Upper lobe of left lung (tissue), 6 donors: ENCODE measurements at places on chromosomes 4 and X.

DNA sequence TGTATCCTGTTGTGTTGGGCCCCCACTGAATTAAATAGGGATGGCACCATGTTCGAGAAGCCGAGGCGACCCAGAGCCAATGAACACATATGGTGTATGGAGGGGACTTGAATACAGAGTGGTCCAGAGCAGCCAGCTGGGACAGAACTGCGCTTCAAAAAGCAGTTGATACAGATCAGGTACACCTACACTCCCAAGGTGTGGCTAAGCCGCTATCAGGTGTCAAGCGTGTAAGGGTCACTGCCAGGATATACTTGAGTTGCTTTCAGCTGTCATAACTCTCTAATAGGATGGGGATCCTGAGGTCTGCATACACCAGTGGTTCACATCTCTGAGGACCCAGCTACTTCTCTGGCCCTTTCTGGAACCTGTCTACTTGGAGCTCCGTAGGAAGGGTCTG is 3.2 kb upstream of the WDR1 start:
- no peak for DNase-seq

GRCh38 chr4:124804041-124804440 is 91.5 kb upstream of the ANKRD50 start:
- DNase-seq: no peak

DNA sequence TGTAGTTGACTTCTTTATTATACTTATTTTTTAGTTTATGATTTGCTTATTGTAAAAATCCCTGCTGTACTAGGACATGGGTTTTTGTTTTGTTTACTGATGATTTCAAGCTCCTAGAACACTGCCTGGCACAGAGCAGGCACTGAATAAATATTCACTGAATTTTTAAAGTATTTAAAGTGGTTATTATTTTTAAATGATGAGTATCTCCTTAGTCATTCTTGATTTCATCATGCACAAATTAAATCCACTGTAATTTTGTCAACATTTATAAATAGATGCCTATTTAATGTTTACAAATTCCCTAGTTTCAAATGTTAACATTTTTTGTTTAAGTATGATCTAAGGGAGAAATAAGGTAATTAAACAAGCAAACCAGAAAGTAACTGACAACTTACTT is 367.9 kb upstream of the SLIT2 start:
- DNase-seq: no peak

DNA sequence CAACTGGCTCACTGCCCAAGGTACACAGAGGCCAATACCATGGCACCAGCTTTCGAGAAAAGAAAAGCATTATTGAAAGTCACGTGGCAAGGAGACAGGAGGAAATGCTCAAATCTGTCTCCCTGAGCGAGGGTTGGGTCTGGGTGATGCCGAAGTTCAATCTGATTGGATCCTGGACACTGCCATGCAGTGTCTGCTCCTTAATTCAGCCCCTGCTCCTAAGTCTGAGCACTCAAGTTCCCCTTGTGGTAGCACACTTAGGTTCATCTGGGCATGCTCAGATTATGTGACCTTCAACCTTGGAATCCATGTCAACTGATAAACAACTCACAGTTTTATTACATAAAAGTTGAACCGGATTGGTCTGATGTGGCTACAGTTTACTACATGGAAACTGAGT is 512.6 kb upstream of the GALNT7 start:
- DNase-seq: no peak

DNA sequence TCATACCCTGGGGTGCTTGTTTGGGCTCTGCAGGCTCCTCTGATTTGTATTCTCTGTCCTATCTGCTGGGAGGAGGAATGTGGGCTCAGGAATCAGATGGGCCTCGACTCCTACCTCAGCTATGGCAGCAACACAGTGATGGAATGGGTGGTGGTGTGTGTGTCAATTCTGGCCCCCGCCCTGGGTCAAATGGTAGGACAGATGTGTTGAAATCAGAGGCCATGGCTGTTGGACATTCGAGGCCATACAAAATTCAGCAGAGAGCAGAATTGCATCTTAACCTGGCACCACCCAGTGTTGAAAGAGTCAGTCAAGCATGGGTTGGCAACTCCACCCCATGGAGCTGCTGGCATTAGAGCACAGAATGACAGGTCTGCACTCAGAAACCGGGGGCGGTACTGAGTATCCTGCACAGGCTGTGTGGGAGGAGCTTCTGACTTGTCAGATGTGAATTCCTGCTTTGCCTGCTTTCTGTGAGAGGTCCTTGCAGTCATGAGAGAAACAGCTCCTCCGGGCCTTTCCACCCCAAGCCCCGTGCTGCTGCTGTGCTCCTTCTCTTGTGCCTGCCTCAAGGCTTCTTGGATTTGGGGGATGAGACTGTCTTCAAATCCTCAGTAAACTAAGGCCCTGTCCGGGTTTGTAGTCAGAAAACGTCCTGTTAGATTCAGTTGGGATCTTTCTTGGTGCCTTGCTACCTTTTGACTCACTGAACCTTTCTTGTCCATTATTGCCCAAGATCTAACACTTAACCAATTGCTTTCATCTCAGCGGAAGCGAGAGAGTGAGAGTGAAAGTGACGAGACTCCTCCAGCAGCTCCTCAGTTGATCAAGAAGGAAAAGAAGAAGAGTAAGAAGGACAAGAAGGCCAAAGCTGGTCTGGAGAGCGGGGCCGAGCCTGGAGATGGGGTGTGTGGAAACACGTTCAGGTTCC is 13.0 kb downstream of the DKC1 start:
- no peak for DNase-seq

DNA sequence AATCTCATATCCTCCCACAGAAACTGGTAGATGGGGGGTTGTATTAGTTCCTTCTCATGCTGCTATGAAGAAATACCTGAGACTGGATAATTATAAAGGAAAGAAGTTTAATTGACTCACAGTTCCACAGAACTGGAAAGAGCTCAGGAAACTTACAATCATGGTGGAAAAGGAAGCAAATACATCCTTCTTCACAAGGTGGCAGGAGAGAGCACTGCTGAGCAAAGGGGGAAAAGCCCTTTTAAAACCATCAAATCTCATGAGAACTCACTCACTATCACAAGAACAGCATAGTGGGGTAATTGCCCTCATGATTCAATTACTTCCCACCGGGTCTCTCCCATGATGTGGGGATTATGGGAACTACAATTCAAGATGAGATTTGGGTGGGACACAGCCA is 250.5 kb upstream of the GPRIN3 start:
- DNase-seq: no peak

- peak; percentile 49 for DNase-seq
Observed at GRCh38 chrX:135931644-135932487, 38.4 kb downstream of the SAGE1 start.

DNA sequence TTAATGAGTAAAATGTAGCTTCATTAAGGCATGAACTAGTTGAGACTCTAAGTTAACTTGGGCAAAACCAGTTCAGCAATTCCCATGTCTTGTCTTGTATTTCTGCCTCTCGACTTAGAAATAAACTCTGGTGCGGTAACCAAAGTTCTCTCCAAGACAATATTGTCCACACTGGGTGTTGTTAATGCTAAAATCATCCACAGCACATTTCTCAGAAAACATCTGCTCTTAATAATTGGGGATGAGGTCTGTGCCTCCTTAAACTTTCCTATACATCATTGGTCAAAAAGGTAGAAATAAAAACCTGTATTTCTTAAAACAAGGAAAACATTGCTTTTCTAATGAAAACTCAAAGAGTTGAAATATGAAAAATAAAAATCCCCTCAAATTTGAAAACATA is 32.9 kb upstream of the MID1 start:
- DNase-seq: no peak

- peak; percentile 12 for DNase-seq
Observed at GRCh38 chrX:47321823-47322371, 48.5 kb upstream of the ZNF157 start.

- no peak for DNase-seq
Observed at GRCh38 chr4:98623126-98623802, 35.1 kb downstream of the TSPAN5 start.

DNA sequence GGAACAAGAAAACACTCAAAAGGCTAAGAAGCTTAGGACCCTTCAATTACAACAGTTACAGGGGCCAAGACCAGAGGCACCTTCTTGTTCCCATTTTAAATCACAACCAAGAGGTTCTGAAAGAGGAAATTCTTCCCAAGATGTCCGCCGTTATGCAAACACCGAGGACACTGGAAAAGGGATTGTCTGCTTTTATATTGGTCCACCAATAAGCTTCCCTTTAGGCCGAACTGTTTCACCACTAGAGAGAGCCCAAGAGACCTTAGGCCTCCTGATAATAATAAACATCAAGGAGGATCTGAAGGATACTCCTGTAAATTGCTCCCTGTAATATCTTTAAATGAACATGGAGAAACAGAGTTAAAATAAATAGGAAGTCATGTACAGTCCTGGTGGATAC is 92.6 kb upstream of the NLRP2B start:
- DNase-seq: no peak
